ENCODE measurements at places on chromosomes 3 and 15.
A peak's percentile ranks its signal among the peaks of the same experiment; 100 is the strongest.

DNA sequence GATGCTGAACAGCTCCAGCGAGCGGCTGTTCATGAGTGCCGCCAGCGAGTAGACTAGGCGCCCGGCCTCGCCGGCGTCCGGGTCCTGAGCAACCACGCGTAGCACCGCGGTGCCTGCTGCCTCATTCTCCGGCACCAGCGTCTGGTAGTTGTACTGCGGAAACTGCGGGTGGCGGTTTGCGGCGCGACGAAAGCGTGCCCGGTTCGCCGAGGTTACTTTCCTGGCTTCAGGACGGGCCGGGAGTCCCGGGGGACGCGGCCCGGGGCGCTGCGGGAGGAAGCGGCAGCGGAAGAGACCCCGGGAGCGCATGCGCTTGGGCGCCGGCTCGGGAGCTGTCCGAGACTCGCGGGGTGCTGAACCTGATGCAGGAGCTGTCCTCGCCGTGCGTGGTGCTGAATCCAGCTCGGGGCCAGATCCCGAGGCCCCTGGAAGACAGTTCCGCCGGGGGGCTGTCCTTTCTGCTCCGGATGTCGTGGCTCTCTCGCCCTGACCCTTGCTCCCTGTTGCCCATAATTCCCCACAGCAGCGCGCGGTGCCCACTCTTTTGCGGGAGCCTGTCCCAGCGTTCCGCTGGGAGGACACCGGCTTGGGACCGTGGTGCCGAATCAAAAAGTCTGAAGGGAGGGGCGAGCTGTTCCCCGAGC is 1.1 kb downstream of the CELSR3 start:
- peak; percentile 28 for DNase-seq

DNA sequence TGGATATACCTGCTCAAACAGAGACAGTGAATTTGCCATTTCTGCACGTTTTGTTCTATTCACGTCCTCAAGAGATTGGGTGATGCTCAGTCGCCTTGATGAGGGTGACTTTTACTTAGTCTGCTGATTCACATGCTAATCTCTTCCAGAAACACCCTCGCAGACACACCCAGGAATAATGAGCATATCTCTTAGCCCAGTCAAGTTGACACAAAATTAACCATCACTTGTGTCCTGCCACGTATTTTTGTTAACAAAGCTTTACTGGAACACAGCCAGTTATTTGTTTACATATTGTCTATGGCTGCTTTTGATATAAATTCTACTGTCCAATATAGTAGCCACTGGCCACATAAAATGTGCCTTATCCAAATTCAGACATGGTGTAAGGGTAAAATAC is 218.3 kb downstream of the FHIT start:
- DNase-seq, result no peak

DNA sequence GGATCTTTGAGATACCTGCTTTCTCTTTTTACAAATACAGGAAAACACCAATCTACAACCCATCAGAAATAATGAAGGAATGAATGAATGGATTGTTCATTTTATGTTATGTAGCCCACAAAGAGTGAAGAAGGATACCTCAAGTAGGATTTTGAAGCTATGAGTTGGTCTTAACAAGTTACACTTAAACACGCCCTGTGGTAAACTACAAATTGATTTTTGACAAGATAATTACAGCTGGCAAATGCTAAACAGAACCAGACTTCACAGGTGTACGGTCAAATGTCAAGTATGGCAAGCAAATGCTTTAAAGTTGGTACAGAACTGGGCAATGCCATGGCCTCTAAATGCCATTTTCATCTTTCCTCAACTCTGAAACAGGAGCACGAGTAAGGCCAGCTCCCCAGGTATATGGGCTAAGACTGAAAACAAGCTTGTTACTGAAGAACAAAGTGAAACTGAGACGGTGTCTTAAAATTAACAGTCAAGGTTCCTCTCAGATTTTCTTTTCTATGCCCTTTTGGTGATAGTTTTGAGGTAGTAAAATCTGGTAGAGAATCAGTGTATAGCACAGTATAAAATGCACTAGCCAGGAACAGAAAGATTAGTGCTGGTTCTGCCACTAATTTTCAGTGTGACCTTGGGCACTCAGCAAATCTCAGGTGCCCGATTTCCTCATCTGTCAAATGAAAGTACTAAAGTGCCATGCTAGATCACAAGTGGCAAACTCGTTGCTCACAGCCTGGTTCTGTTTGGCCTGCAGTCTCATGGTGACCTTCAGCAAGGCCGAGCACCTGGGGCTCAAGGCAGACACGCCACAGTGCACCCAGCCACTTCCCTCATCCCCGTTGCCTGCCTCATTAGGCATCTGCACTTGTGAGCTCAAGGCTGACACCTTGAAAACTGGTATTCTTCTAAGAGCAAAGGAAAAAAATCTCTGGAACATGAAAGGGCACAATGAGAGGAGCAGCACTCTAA is 9.5 kb downstream of the RUVBL1 start:
- no peak for DNase-seq

DNA sequence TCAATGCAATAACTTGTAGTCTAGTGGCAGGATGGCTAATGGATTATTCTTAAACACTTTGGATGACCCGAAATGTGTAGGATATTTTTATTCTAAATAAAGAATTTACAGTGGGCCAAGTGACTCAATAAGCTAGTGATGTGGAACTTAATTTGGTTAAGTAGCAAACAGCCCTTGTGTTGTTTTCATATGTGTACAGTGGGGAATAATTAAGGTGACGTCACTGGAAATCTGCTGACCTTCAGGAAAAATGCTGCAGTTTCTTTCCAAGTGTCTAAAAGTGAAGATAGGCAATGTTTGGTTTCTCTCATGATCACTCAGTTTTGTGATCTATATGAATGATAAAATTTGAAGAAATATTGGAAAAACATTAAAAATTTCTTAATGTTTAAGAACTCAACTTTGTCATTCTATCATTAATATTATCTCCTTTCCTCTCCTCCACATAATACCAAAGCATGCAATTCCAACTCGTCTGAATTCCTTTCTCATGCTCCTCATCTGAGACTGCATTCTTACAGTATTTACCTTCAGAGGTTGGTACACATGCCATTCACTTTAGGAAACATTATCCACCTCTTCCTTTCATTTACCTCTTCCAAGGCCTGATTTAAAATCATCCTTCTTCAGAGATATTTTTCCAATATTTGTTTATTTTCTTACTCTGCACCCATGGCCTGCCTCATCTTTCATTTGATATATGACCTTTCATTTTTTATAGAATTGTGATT is 414.6 kb upstream of the ARPP21 start:
- no peak for DNase-seq

DNA sequence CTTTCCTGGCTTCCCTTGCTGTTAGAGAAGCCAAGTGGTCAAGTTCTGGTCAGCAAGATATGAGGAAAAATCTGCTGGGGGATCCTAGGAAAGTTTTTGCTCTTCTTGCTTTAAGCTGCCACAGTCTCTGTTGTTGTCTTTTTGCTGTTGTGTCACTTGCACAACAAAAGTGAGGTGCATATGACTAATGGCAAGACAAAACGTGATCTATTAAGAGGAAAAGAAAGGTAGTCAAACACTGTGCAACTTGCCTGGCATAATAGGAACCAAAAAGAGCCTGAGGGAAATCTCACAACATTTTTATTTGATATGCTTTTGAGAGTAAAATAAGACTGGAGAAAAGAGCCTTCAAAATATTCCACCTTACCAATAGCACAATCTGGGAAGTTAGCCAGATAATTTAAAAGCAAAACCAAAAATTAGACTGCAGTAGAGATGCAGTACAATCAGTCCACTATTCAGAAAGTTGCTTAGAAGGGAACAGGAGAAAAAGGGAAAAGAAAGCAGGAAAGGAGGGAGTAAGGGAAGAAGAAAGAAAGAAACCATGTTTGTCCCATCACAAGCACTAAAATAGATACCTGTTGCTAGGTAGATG is 110.0 kb upstream of the SLC4A7 start:
- DNase-seq, result peak; percentile 15

DNA sequence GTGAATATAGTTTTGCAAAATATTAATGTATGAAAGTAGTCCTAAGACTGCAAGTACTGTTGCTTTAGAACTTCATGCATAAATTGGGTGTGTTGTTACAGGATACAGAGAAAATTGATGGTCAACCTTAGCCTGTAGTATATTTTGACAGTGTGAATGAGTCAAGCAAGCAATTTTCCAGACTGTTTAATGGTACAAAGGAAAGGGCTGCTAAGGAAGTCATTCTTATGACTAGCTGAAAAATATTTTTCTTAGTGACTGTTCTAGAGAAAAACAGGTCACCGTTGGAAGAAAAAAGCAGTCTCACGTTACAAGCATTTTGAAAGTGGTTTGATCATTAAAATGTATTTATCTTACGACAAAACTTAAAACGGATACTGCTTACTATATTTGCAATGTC is 49.2 kb downstream of the MBNL1 start:
- DNase-seq, result no peak

GRCh38 chr3:59515966-59516365 is 466.1 kb upstream of the CFAP20DC start:
- DNase-seq, result no peak

DNA sequence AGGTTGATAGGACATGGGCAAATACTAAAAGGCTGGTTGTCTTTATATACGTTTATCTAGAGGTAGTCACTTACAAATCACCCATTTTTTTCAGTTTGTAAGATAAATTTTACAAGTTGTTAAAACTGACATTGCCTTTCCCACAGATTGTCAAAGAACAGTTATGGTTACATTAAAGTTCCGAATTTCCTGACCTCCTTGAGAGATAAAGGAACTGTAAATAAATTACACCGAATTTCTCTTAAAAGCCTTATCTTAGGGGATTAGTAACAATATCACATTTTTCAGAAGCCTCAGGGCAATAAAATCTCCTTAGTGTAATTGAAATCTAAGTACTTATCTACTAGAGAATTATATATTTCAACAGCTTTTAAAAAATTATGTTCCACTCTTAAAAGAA is 49.5 kb downstream of the ZPLD1 start:
- DNase-seq, result no peak

DNA sequence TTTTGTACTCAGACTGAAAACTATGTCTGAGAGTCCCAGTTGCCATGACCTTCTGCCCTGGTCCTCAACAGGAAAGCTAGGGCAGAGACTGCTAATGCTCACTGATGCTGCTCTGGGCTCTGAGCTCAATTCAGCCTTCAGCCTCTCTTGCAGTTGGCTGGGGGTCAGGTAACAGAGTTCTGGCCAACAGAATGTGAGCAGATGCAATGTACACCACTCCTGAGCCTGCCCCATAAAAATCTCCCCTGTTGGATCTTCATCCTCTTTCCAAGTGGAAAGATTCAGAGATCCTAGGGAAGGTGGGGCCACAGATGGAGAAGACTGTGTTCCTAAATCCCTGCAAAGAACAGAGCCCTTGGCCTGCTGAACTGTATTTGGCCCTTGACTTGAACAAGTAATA is 87.8 kb downstream of the PDZRN3 start:
- no peak for DNase-seq

GRCh38 chr3:147415286-147415685 is 6.1 kb downstream of the ZIC1 start:
- DNase-seq, result no peak

- DNase-seq, result no peak
Observed at GRCh38 chr3:71057526-71057894, 526.0 kb downstream of the FOXP1 start.

- DNase-seq, result no peak
Observed at GRCh38 chr3:107221856-107222255, 155.4 kb upstream of the CCDC54 start.

DNA sequence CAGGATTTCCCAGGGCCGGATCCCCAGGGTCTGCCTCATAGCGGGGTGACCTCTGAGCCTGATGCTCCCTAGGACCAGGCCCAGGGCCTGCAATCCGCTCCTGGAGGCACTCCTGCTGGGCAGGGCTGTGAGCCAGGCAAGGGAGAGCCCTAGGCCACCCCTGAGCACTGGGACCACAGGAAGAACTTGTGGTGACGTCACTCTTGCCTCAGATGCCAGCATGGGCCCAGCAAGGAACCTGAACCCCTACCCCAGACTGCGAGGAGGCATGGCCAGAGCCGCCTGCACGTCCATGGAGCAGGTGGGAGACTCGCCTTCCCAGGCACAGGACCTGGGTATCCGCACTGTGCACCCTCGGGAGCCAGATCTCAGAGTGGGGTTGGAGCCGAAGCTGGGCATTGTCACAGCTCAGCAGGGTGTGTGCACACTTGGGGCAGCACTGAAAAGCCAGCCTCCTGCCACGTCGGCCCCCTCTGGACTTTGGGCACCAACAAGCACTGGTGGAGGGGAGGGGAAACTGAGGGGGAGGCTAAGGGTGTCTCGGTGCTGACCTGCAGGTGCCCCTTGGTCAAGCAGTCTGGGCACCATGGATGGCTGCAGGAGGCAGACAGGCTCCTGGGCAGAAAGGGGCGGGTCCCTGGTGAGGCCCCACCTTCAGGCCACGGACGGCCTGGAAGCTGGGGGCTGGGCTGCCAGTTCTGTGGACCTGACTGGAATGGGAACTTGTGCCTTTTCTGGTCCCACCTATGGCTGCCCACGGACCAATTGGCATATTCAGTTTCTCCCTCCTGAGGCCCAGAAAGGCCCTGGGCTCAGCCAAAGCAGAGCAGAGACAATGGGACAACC is 49.3 kb downstream of the SLC6A20 start:
- DNase-seq, result no peak

DNA sequence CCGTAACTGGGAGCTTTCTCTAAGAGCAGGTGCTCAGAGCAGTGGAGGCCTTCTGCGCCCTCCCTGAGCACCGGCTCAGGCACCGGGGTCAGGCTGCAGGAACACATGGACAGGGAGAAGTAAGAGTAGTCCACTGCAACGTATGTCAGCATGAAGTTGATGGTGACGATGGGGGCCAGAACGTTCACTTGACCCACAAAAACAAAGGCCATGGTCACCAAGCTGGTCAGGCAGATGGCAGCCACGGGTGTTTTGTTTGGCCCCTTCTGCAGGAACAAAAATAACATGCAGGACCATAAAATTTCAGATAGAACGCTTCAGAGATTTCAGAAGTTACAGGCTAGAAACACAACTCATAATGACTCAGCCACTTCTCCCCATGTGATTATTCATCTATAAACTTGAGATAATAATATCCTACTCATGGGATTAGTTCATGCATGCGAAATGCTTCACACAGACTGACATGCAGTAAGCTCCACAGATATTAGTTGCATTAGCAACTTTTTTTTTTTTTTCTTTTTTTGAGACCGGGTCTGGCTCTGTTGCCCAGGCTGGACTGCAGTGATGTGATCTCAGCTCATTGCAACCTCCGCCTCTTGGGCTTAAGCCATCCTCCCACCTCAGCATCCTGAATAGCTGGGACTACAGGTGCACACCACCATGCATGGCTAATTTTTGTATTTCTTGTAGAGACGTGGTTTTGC is 52.2 kb upstream of the HEG1 start:
- DNase-seq, result peak; percentile 71

GRCh38 chr3:30188713-30189112 is 417.7 kb upstream of the TGFBR2 start:
- no peak for DNase-seq
